SJSA1 (cell line): ENCODE measurements at places on chromosomes 11 and 22. TPM values are rescaled to one million over a fixed set of nuclear protein-coding genes. Genes with fewer than 3 reads are reported as not detected.
A peak's percentile ranks its signal among the peaks of the same experiment; 100 is the strongest.

TEAD1 gene
- total RNA-seq = 77.0 and 123 TPM in 2 replicates

SLC5A12 gene
- total RNA-seq = not detected in 2 replicates

MPZL3 gene
- total RNA-seq = not detected in 2 replicates

ARVCF gene
- 1.4 and 3.0 TPM in 2 replicates for total RNA-seq

CDC42BPG gene
- total RNA-seq = 0.03 TPM in 1 of 2 replicates, not detected in the other

PTPRJ gene
- total RNA-seq = 10.2 and 19.8 TPM in 2 replicates

RBFOX2 gene
- total RNA-seq = 92.3 and 144 TPM in 2 replicates

DNA sequence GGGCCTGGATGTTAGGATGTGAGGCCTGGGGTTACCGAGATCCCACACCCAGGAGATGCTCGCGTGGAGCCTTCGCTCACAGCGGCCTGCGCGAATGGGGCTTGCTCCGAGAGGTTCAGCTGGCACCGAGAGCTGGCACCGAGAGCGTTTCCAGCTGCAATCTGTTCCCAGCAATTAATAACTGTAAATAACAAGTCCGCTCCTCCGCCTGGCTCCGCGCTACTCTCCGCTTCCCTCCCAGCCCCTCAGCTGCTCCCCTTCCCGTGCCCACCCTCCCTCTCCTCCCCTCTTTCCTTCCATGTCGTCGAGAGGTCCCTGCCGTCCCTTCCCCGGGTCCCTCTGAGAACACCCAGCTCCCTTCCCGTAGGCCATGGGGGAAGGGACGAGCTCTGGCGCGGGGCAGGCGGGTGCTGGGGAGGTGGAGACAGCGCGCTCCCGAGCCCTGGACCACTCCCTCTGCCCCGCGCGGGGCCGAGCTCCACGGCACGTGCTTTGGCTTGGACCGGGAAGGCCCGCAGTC, 110.8 kb downstream of the WNT7B start:
- DNase-seq = no peak

DNA sequence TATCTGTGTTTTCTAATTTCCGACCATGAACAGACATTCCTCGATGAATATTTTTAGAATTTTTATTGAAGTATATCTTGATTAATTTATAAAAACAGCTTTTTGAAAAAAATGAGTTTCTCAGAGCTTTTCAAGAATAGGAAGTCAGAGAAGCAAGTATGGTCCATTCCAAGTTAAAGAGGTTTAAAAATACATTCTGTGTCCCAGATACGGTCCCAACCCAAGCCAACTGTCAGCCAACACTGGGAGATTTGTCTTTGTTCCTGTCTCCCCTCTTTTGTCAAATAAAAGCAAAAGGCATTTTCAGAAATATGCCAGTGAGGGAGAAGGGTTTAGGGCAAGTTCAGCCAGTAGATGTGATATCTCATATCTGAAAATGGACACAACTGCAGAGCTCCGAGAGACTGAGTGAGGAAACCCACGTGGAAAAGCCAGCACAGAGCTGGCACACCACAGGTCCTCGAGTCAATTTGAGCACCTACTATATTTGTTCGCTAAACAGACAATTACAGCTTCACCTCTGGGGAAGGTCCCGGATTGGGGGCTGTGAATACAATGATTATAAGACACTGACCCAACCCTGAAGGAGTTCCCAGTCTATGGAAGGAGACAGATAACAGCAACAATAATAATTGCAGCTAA, 59.8 kb downstream of the C11orf91 start:
- DNase-seq = no peak

GRCh38 chr11:66789097-66789890, 53.9 kb upstream of the RCE1 start:
- peak; percentile 36 for DNase-seq

GRCh38 chr22:50459496-50460140, 15.2 kb downstream of the SBF1 start:
- DNase-seq = no peak

GRCh38 chr11:44304091-44305025, 5.6 kb downstream of the ALX4 start:
- no peak for DNase-seq

DNA sequence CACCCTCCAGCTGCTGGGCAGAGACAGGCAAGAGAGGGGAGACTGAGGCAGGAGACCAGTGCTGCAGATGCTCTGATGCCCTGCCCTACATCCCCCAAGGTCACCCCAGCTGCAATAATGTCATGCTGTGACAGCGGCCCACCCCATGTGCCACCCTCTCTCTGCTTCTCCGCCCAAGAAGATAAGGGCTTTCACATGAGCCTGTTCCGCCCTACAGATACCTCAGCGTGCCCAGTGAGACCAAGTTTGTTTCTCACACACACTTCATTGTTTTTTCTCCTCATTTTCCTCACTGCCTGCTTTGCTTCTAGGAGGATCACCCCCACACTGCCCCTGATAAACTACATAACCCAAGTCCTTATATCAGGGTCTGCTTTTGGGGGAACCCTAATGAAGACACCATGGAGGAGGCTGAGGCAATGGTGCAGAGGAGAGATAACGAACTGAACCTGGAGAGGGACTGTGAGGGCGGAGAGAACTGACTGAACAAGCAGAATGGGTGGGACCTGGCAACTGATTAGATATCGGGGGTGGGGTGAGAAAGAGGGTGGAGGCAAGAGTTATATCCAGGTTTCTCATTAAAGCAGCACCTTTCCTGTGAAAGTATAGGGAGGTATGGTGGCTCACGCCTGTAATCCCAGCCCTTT, 37.5 kb upstream of the TSKU start:
- DNase-seq = no peak

DNA sequence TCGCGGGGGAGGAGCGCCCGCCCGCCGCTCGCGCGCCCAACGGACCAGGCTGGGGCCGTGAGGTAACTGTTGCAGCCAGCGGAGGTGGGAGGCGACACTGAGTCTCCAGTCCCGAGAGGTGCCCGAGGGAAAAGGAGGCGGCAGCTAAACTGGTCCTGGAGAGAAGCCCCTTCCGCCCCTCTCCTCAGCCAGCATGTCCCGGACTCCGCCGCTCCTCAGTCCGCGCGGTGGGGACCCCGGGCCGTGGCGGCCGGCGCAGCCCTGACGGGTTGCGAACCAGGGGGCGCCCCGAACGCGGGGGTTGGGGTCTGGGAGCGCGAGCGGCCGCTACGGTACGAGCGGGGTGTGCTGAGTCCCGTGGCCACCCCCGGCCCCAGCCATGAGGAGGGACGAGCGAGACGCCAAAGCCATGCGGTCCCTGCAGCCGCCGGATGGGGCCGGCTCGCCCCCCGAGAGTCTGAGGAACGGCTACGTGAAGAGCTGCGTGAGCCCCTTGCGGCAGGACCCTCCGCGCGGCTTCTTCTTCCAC, at the start of gene PDE3B:
Gene PDE3B, plus strand, starts transcription at position 108 of the 529 bp plus-strand sequence. Its CDS starts 272 bp downstream, at position 380.
- peak; percentile 63 for DNase-seq

DNA sequence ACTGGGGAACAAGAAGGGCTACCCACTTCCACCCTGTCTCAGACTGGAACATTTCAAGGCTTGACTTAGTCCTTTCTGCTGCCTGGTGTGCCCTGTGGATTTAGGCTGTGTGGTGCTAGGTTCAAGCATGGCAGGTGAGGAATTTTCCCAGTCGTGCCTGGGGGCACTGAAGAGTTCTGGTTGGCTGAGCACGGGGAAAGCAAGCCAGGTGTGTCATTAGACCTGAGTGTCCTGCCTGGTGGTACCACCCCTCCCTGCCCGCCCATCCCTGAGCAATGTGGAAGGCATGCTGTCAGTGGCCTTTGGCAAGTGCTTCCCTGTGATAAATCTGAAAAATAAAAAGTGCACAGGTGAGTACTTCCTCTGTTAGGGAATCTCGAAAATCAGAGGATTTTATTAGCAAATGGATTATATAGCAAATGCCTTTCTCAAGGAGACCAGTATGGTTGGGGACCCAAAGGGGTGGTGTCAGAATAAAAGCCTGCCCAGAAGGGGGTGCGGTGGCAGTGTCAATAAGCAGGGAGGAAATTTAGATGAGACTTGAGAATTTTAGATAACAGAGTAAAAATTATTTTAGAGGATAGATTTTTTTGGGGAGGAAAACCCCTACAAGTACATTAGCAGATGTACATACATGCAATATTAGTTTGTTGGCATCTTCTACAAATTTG, 22.8 kb downstream of the TEAD1 start:
- DNase-seq = no peak
